Endothelial cell (in vitro differentiated cells): ENCODE measurements at places on chromosomes 7 and 10.

DNA sequence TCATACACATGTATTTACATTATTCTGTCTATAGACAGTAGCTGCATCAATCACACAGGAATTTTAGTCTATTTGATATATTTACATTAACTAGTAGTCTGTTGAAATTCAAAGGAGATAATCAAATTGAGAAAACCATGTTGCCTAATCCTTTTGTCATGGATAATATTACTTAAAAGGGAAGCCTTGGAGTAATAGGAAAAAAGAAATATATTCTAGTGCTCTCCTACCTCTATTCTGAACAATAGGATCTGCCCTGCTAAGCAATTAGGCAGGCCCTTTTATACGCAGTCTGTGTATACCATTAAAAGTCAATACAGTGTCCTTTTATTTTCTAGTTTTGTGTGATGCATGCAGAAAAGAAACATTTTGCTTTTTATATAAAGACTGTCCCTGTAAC, 24.5 kb downstream of the UMAD1 start:
- no peak for DNase-seq

DNA sequence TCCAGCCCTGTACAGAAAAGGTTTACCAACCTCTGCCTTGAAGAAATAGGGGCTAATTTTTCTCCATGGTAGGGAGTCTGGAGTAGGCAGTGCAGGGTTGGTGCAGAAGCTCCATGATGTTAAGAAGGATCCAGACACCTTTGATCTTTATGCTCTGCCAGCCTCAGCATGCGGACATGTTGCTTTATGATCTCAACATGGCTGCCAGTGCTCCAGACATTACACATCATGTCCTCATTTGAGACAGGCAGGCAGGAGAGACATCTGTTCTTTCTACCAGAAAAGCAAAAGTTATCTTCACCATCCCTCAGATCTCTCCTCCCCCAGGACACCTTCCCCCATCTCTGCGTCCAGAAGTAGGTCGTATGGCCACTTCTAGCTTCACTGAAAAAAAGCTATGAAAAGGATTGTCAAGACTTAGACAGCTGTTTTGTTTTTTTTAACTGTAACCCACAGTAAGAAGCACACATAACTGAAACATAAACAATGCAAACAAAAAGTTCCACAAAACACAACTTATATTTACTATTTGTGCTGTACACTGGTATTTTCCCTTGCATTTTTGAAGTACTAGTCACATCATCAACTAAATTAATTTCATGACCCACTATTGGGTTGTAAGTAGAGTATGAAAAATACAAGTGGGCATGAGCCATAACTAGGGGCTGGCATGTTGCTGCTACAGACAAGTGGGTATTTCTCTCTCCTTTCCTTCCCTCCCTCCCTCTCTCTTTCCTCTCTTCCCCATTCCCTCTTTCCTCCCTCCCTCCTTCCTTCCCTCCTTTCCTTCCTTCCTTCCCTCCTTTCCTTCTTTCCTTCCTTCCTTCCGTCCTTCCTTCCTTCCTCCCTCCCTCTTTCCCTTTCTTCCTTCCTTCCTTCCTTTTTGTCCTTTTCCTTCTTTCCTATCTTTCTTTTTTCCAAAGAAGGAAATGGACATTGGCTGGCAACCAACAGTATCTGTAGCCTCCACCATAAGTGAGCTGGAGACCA, 2.6 kb upstream of the RASSF4 start:
- no peak for DNase-seq

GRCh38 chr10:121788115-121788514, 139.7 kb downstream of the ATE1 start:
- no peak for DNase-seq

GRCh38 chr7:2571409-2571808, 12.6 kb downstream of the IQCE start:
- DNase-seq = no peak

GRCh38 chr10:70771311-70772194, 13.6 kb downstream of the TBATA start:
- no peak for DNase-seq

DNA sequence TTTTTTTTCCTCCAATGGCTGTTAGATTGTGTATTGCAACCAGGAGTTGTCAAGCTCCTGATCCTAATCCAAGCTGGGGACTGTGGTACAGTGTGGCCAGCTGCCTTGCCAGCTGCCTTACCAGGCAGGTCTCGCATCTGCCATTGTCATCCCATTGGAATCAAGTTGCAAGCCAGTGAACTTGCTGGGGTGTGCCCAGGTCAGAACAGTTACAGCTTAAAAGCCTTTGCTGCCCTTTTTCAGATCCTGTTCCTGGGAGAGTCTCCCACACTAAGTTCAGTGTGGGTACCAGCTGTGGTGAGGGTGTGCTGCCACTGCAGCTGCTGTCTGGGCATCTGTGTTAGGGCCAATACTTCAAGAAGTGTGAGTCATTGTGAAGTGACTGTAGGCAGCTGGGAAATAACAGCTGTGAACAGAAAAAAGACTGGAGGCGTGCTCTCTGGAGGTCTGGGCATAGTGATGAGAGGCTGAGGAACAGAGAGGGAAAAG, 72.8 kb downstream of the CCNY start:
- DNase-seq = no peak

GRCh38 chr7:24406053-24406788, 122.2 kb downstream of the NPY start:
- DNase-seq = no peak

- no peak for DNase-seq
These were observed 157.2 kb downstream of the PTPRN2 start for GRCh38 chr7:158430308-158431034.
